Effector memory CD8-positive, alpha-beta T cell (primary cell): ENCODE measurements at places on chromosomes 6 and 20.

DNA sequence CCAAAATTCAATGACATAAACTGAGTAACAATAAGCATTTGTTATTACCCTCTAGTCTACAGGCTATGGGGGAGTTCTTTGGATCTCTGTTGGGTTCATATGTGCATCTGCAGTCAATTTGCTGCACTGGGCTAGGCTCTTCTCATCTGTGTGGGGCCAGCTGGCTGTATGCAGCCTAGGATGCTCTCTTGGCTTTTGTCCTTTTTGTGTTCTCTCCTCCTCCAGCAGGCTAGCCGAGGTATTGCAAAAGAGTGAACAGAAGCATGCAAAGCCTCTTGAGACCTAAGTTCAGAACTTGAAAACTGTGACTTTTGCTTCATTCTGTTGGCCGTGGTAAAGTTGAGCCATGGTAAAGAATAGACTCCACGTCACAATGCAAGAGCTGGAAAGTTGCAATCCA is 62.8 kb upstream of the FOXO3 start:
- DNase-seq: no peak

DNA sequence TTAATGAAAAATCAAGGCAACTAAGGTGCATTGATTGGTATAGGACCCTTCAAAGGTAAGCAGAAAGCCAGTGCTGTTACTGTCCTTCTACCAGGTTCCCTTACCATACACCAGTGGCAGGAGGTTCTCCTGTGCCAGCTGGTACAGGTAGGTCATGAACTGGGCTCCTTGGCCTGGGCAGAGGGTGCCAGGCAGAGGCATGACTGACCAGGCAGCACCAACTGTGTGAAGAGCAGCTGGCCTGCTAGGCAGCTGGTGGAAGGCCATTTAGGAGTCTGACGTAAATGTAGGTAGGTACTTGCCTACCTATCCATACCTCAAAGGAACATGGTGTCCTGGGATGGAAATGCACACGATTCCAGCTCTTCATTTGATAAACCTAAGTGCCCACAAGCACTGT is 23.3 kb downstream of the PCNA start:
- DNase-seq: no peak

DNA sequence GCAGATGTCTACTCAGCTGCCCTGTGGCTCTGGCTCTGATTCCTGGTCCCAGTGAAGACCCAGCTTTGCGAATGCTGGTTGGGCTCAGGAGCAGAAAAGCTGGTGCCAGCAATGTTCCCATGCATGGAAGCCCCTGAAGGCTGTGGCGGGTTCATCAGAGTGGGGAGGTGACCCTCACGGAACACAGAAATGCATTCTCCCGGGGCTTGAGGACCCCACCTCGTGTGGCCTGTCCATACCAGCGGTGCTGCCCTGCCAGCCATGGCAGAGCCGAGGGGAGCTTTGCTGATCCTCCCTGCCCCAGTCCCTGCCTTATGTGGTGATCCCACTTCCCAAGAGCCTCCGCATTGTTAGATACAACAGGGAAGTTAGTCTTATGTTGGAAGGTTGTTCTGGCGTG is 157.7 kb upstream of the THBS2 start:
- no peak for DNase-seq

- DNase-seq: no peak
Measured at GRCh38 chr6:76752841-76753240, 680.4 kb upstream of the IMPG1 start.

DNA sequence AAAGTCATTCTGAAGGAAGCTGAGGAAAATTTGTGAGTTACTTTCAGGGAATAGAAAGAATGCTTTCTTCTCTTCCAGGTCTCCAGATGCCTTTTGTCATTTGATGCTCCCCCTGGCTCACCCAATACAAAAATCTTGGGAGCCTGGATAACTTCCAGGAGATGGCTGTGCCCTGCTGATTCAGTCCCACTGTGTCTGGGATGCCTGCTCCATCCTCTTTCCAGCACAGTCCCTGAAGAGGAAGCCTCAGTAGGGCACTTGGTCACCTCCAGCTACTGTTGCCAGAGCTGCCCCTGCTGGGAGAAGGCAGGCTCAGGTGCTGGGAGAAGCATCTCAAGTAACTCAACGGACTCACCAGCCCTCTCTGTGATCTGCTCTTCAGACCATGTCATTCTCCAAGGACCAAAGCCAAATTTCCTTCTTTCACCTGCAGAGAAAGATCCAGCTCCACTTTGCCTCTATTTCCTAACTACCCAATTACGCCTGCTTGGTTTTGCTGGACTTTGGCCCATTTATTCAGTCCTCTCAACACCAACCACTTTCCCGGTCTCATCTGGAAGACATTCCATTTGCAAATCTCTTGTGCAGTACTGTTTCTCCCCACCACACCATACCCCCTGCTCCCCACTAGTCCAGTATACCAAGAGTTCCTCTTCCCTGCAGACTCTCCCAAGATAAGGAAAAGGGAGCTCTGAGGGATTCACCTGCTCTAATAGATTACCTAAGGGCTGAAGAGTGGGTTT is 53.3 kb downstream of the SLC23A2 start:
- no peak for DNase-seq
